ENCODE measurements at places on chromosomes 4 and X.

DNA sequence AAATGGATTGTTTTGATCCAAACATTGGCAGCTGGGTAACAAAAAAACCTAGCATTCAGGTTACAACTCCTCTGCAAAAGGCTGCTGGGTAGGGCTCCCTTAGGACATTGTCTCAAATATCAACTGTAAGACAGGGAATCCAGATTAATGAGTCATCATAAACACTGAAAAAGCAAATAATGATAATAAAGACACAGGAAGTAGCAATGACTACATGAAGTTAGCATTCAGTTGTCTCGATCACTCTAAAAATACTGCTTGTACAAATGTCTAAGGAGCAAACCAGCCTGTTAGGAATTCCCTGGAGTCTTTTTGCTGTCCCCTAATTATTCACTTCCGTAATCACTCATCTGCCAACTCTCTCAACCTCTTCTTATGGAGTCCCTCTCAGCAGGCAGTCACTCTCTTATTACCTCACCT lies 259.2 kb downstream of the GPC3 start:
- DNase-seq, result no peak

GRCh38 chrX:39653691-39654090 lies 444.1 kb downstream of the BCOR start:
- DNase-seq, result no peak

DNA sequence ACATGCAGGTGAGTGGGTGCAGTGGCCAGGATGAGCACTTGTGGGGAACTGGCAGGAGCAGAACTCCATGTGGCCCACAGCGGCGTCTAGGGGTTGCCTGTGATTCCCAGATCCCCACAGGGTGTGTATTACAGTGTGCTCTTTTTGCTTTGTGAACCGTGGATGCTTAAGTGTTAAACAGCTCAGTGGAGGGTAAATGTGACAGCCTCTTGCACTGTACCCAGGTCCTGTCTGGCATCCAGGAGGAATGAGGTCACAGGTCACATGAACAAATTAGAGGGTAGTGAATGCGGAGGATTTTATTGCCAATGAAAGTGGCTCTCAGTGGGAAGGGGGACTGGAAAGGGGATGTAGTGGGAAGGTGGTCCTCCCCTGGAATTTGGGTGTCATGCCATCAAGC lies 447.8 kb downstream of the SPRY1 start:
- DNase-seq, result no peak

- no peak for DNase-seq
Observed at GRCh38 chr4:6275351-6275750, 5.7 kb downstream of the WFS1 start.

DNA sequence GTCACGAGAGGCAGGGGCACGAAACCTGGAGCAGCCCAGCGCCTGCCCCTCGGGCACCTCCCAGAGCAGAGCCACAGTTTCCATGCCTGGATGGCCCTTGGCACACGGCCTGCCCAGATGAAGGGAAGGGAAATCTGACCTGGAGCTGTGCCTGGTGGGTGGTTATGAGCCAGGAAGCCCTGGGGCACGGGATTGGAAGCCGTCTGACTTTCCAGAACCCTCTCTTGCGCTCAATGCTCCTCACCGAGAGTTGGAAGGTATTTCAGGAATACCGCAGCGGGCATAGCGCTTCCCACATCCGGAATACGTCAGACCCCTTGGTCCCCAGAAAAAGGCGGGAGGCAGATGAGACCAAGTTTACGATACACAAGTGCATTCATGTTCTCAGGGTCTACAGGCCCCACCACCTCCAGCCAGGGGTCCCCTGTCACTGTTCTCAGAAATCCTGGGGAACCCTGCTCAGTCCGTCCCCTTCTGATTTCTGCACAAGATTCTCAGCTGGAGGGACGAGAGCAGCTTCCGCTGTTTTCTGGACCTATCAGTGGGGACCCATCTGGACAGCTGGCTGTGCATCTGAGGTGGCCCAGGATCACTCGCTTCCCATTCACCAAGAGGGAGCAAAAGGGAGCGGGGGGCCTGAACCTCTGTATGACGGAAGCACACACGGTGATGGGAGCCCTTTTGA lies 172.9 kb downstream of the AFAP1 start:
- no peak for DNase-seq

- no peak for DNase-seq
Observed at GRCh38 chrX:154715825-154716224, 35.1 kb downstream of the GAB3 start.

- no peak for DNase-seq
Observed at GRCh38 chrX:80022363-80023031, 7.9 kb downstream of the TBX22 start.

GRCh38 chr4:21628916-21629610 lies 319.5 kb downstream of the KCNIP4 start:
- DNase-seq, result no peak

- no peak for DNase-seq
Observed at GRCh38 chr4:134078230-134078914, 123.2 kb downstream of the PABPC4L start.
